ENCODE measurements at places on chromosomes 3 and 15. TPM values are rescaled to one million over a fixed set of nuclear protein-coding genes. Genes with fewer than 3 reads are reported as not detected.

DNA sequence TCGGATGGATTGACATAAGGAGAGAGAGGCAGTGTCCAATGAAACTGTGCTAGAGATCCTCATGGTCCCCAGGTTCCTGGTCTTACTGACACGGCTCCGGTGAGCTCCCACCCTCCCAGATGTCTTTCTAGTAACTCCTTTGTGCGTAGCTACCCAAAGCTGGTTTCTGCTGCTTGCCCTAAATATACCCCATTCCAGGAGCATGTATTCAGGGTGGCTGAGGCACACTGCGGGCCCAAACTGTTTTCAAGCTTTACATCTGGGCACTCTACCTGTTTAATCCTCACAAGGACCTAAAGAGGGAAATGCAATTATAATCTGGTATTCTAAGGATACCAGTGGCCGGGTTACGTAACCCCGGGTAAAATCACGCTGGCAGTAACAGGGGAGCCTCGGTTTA is 161.2 kb upstream of the NSMCE3 start:
- no peak for DNase-seq

DNA sequence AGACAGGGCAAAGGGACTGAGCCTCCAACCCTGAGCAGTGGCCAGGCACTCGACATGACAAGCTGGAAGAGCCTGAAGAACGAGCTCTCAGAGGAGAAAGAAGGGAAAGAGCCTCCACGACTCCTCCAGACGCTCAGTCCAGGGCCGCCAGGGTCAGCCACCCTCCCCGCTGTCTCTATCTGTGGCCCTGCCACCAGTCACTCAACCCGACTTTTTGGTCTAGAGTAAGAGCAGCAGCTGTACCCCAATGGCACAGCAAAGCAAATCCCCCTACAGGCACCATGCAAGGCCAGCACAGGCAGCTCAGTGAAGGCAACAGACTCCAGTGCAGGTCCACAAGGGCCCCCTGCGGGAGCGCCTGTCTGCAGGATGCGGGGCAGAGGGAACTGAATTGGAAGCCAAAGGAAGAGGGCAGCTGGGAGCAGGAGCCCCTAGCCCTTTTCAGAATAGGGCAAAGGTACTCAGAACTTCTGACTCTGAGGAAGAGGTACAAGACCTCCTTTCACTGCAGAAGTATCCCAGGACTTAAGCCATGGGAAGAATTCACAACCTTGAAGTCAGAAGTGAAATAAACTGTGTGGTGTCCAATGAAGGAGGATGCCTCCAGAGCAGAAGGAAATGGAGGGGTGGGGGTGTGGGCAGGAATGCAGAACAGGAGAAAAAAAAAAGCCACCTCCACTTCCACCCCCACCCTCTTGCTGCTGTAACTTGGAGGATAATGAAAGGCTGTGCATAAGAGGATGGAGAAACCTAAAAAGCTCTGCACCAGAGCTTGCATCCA is 8.5 kb upstream of the GRAMD2A start:
- DNase-seq = no peak

- DNase-seq = no peak
These were observed 93.1 kb downstream of the C3orf70 start for GRCh38 chr3:185059766-185060165.

DNA sequence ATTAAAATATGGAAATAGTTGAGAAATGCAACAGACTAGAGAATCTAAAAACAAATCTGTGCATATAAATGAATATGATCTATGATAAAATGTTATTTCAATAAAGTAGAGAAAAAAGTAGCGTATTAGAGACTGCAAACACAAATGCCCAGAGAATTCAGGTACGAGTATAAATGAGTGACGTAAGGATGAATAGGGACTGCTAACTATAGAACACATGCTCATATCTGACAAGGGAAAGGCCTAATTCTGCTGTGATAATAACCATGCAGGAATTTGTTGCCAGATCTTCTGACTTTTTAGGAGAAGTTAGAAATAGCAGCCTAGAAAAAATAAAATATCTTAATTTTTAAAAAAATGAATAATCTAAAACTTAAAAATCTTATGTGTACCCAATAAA is 73.1 kb downstream of the ESYT3 start:
- DNase-seq = no peak

Gene C3orf20
- total RNA-seq = not detected

Gene KIF23
- 23.4 TPM for total RNA-seq

- no peak for DNase-seq
These were observed 7.4 kb upstream of the ZNF774 start for GRCh38 chr15:90344662-90345061.

Gene CTXN2
- total RNA-seq = not detected

Gene RASGRF1
- not detected for total RNA-seq

GRCh38 chr15:64044300-64045100 is 1.8 kb downstream of the DAPK2 start:
- no peak for DNase-seq

DNA sequence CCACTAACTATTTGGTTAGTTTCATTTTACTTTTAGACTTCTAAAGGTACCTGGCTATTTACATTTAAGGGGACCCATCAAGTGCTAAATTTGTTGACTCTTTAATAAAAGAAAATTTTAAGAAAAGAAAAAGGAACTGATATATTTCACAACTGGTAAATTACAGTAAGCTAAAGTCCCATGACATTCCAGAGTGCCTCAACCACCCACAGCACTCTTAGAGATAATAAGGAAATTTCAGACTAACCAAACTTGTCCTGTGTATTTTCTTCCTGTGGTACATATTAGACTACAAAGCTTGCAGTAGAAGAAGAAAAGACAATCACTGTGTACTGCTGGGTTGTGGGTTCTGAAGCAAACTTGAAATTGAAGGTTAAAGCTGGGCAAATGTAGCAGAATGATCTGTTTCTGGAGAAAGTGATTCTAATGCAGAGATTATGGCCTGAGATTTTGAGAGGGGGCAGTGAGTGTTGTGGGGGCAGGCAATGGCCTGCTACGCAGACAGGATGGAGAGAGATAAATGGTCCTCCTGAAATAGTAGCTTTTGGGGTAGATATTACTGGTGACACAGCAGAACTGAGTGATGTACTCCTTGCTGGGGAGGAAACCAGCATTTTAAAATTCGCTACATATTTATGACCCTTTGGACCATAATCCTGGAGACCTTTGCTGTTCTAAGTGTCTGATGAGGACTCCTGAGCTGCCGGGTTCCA is 24.5 kb upstream of the MFSD1 start:
- DNase-seq = no peak

- no peak for DNase-seq
These were observed 592.2 kb upstream of the TBL1XR1 start for GRCh38 chr3:177789500-177789899.

GRCh38 chr3:135871311-135871710 is 94.2 kb upstream of the PPP2R3A start:
- no peak for DNase-seq

- no peak for DNase-seq
These were observed 72.1 kb downstream of the LRIG1 start for GRCh38 chr3:66428733-66429132.

DNA sequence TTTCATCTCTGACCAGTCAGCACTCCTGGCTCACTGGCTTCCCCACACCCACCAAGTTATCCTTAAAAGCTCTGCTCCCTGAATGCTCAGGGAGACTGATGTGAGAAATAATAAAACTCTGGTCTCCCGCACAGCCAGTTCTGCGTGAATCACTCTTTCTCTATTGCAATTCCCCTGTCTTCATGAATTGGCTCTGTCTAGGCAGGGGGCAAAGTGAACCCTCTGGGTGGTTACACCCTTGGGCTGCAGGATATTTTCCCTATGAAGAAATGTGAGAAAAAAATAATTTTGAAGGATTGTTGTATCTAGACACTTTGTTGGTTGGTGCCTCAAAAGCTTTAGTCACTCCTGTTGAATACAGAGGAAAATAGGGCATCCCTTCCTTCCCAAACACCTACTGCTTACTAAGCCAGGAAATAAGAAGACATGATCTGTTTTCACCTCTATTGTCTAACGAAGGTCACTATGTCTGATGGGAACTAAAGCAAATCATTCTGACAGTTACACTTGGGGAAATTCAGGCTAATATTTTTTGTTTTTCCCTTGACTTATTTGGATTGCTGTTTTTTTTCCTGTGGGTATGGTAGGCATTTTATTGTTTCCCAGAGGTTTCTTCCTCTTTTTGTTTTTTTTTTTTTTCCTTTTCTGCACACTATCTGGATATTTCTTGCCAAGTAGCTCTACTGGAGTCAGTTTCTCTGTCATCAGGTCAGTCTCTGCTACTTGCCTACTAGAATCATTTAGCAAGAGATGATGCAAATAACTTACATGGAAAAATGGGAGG is 15.3 kb upstream of the TNFSF10 start:
- DNase-seq = no peak

DNA sequence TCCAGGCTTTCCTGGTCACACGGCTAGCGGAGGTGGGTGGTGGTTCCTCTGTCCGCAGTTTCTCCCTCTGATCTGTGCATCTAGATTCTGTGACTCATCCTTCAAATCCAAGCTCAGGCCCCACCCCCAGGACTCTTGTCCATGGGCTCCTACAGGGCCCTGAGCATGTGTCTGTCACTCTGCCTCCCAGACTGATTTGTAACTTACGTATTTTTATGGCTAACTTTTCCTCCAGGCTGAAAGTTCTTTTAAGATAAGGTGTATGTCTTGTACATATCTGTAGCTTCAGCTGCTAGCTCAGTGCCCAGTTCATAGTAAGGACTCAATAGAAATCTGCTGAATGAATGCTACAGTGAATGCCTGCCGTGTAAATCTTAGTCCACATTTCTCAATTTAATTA is 8.0 kb downstream of the ESYT3 start:
- DNase-seq = no peak

DNA sequence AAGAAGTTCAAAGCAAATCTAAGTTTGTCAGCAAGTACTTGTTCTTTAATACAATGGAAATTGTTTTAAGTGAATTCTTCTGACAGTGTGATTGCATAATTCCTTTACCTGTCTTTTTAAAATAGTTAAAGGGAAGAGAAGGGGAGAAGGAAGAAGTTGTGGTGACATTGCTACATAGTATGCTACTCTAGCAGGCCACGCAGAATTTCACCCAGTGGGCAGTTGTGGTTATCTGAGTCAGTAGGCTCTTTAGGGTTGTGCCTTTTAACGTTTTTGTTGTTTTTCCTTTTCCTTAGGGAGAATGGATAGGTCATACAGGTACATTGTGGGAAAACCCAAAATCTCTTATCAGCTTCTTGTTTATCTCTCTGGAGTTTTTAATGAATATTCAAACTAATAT is 40.4 kb downstream of the KIF15 start:
- DNase-seq = no peak

Gene A4GNT
- not detected for total RNA-seq

DNA sequence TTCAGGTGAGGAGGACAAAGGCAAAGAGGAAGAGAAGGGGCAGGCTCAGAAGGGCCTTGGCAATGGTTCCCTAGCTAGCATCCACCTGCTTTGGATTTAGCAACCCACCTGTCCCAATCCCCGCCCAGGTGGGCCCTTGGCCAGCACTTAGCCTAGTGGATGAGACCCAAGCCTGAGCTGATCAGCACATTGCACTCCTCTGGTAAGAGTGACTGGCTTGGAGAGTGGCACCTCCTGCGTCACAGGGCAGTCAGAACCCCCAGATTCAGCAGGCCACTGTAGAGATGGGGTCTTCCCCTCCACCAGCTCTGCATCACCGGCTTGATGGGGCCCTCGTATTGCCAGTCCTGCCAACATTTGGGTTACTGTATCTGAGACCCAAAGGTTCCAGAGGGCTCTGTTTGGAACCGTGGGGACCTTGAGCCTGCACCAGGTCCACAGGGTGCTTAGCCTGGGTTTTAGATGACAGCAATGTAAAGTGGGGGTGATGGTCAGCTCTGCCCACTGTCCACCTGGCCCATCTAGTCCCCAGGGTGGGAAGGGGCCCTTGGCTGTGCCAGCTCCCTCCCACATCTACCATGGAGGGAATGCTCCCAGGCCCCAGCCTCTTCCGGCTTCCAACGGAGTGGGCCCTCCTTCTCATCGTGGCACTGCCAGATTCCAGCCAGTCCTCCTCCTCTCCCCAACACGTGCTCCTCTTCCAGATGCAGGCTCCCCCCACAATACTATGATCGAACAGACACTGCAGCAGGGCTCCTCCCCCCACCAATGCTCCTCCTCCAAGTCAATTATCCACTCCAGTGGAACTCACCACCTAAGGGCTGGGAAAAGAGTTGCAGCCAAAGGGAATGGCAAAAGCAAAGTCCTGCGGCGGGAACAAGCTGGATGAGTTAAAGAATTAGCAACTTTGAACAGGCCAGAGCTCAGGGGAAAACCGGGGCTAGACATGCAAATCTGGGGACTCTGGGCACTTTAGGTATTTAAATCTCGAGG is 45.7 kb downstream of the LHFPL4 start:
- no peak for DNase-seq

GRCh38 chr3:155598671-155599070 is 146.2 kb downstream of the PLCH1 start:
- no peak for DNase-seq

Gene NEK10
- 1.1 TPM for total RNA-seq

DNA sequence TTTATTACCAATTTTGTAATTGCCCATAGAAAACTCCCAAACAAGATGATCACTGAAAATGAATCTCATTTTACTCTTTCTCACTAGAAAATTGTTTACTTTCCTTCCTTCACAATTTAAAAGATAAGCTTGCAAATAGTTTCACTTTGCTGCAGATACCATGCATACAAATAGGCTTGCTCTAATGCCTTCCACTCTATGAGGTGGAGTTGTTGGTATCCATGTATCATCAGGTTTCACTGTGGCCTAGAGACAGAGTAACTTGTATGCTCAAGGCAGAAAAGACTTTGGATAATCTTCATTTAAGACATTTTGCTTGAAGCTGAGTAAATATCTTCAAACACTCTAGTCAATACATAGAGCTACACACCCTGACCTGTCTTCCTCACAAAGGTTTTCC is 60.8 kb downstream of the RYK start:
- DNase-seq = no peak

GRCh38 chr15:54659646-54660045 is 537.1 kb downstream of the RSL24D1 start:
- DNase-seq = no peak

DNA sequence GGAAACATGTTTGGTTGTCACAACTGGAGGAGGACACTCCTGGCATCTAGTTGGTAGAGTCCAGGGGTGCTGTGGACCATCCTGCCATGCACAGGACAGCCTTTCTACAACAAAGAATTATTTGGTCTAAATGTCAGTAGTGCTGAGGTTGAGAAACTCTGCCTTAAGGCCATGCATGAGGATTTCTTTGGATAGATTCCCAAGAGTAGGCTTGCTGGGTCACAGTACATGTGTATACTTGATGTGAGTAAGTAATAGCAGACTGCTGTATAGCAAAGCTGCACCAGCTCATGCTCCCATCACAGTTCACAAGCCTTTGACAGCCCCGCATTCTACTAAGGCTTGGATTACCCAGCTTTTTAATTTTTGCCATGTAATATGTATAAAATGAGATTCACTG is 151.3 kb downstream of the MFSD1 start:
- no peak for DNase-seq

GRCh38 chr3:178586076-178586475 is 49.8 kb downstream of the KCNMB2 start:
- no peak for DNase-seq

Gene DGKG
- 6.2 TPM for total RNA-seq

Gene FAM98B
- total RNA-seq = 36.8 TPM

GRCh38 chr3:13135811-13136321 is 62.6 kb upstream of the IQSEC1 start:
- DNase-seq = no peak

Gene LRRIQ4
- not detected for total RNA-seq

Gene TM4SF1
- not detected for total RNA-seq

Gene TTLL13
- total RNA-seq = not detected

Data from natural killer cell treated with Interleukin-12 subunit alpha and Interleukin-12 subunit beta and Interleukin-15 and Interleukin-18, amount 100 ng/mL, for 72 hours (primary cell).